ENCODE measurements at places on chromosomes 12 and 14.

- DNase-seq: no peak
Measured at GRCh38 chr14:104957146-104958113, 20.7 kb downstream of the AHNAK2 start.

GRCh38 chr12:100919116-100919515 lies 124.5 kb downstream of the ANO4 start:
- DNase-seq: no peak

DNA sequence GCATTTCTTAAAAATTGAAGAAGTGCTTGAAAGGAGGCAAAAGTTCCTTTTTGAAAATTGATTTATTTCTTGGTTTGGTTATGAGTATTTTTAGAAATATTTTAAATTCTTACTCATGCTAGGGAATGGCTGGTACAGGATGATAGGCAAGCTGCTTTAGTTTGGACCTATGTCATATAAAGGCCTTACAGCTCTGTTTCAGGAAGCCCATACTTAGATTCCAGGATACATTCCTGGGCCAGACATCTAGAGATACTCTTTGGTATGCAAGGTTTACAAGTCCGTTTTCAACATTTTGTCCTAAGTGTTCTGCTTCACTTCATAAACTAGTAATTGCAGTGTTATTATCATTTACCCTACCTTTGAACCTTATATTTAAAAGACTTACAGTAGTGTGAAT lies 186.8 kb downstream of the FUT8 start:
- DNase-seq: no peak

- no peak for DNase-seq
Measured at GRCh38 chr14:61678975-61679374, 16.3 kb upstream of the HIF1A start.

GRCh38 chr14:69153873-69154270 lies 953 bp upstream of the DCAF5 start:
- DNase-seq: no peak

DNA sequence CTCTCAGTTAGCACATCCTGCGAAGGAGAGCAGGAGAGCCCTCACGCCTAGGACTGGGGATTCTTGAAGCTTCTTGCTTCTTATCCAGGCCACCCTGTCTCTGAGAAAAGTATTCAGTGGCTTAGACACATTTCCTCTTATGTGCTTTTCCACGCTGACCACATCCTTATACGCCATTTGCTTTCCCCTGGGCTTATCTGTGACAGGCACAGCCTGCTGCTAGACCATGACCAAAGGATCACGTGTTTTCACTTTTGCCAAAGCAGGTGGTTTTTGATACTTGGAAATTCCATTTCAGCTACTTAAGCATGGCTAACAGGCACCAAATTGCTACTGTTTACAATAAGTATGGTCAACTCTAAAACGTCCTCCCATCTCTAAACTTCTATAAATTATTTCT lies 587.4 kb downstream of the AACS start:
- no peak for DNase-seq

DNA sequence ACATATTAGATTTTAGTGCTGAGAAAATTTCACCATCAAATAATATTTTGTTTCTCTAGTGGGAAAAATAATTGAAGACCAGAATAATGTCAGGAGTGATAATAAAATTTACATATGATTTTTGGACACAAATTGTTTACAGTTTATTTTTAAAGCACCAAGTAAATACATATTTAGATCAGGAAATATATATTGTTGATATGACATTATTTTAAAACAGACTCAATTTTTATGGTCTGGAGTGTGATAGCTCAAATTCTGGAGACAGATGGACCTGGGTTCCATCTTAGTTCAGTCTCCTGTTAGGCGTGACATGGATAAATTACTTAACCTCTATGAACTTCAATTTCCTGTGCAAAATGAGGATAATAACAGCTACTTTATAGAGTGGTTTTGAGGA lies 135.4 kb downstream of the TPH2 start:
- DNase-seq: no peak

GRCh38 chr12:50088577-50089335 lies 3.6 kb downstream of the SMARCD1 start:
- DNase-seq: no peak

DNA sequence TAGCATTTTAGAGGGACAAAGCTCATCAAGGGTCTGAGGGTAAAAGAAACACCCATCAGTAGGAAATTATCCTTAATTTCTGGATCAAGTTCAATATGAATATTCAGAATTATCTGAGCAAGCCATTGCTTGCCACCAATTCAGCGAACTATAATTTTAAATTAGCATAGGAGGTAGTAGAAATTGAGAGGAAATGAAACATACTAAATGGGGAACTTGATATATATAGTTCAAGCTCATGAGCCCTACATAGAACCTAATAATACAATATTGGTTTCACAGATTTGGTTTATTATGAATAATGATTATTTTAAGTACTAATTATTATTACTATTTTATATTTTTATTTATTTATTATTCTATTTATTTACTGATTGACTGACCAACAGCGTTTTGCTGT lies 42.1 kb upstream of the GXYLT1 start:
- no peak for DNase-seq

DNA sequence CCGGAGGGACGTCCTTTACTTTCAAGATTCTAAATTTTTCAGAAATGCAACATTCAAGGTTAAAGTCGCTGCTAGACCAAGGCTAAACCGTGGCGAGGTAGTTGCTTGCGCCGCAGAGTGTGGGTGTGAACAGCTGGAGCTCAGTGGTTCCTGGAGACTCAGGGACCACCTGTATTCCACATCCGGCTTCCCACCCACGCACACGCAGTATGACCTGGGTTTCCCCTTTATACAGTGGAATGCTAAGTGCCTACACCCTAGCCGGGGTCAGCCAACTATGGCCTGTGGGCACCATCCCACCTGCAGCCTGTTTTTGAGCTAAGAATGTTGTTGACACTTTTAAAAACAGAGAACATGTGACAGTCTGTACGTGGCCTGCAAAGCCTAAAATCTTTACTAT lies 42.9 kb upstream of the TESC start:
- DNase-seq: no peak

DNA sequence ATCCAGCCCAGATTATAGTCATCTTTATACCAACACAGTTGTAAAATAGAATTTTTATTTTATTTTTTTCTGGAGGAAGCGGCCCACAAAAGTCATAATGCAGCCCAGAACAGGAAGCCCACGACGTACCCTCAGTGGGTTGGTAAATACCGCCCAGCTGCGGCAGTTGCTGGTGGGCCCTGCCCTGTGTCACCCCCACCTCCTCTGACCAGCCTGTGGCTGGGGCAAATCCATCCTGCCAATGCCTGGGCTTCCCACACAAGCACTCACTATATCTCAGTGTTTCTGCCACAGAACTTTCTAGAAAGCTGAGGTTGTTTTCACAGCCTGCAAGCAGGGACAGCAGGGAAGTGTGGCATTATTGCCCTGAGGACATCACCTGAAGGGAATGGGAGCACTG lies 171.4 kb upstream of the GSC start:
- DNase-seq: no peak

- no peak for DNase-seq
Measured at GRCh38 chr14:24911324-24912109, 138.4 kb downstream of the STXBP6 start.

- no peak for DNase-seq
Measured at GRCh38 chr12:52849511-52849910, 717 bp upstream of the KRT78 start.

- DNase-seq: no peak
Measured at GRCh38 chr14:68409387-68409786, 383.5 kb downstream of the ZFP36L1 start.

Measured in NCI-H446 treated with DMSO at 0.1 percent for 48 hours (cell line).